ENCODE measurements at places on chromosomes 6 and 20.
A peak's percentile ranks its signal among the peaks of the same experiment; 100 is the strongest.

- no peak for DNase-seq
Observed at GRCh38 chr20:2978519-2978918, 64.9 kb upstream of the GNRH2 start.

GRCh38 chr6:89961481-89961880 is 67.2 kb downstream of the GJA10 start:
- no peak for DNase-seq

DNA sequence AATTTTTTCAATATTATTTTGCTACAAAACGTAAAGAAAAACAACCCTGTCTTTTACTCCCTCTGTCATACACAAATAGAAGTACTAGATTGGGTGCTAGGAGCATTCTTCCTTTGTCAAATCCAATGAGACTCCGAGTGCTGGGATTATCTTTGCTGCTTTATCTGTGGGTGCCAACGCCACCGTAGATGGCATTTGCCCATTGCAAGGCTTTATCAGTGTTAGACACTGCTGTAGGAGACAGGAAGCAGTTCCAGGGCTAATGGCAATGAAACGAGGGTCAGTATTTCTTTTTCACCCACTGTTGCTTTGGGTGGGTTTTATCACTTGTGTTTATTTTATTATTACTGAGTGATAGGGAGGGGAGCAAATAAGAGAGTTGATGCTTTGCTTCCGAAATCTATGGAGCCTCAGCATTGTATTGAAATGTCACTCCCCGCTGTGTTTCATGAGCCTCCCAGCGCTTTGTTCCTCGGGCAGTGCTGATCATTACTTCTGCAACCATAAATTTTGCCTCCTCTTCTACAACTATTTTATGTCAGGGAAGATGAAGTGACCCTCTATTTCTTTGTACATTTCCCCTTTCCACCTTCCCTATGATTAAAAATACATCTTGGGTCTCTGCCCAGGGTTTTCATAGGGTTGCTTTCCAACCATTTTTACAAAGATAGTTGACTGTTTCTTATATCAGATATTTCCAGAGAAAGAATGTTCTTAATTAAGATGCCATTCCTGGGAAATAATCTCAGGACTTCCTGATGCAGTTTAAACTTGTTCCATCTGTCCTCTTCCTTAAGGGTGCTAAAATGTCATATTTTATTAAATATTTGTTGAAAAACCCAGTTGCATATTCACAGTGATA is 86.7 kb upstream of the LAMP5 start:
- DNase-seq: no peak

- no peak for DNase-seq
Observed at GRCh38 chr6:111524735-111525134, 41.7 kb upstream of the REV3L start.

DNA sequence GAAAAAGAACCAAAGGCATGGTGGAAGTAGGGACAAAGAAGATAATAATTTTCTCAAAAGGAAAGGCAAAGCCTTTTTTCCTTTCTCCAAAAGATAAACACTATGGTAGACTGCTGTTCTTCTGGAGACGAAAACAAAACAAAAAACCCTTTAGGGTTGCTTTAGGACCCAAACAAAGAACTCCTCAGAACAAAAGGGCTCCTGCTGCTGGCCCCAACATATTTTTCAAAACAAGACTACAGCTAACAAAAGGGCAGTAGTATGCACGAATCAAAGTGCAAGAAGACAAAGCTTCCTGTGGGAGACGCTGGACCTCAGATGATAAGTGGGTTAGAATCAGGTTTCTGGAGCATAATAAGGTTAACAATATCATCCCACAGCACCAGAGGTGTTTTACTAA is 15.8 kb downstream of the NCOA5 start:
- DNase-seq: no peak

DNA sequence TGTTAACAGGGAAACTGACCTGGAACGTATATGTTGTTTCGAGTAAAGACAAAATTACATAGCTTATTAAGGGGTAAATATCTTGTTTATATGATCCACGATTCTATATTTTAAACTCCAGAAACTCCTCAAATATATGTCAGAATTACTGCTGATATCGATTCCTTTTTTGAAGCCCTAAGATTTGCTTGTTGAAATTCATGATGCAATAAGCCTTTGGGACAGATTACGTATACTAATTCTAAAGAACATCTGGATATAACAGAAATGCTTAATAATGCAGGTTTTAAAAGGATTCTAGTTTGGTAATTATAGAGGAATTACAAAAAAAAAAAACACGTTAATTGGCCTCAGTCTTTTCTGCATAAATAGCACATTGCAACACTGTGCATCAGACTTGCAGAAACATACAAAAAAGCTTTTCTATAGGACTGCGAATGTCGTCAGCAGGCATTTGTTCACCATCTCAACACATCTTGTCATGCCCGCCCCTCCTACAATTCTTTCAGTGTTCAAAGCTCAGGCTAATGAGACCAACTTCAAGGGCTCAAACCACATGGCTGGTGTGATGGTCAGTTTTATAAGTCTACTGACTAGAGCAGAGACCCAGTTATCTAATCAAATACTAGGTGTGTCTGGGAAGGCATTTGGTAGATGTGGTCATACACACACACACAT is 74.9 kb downstream of the AGPAT4 start:
- no peak for DNase-seq

DNA sequence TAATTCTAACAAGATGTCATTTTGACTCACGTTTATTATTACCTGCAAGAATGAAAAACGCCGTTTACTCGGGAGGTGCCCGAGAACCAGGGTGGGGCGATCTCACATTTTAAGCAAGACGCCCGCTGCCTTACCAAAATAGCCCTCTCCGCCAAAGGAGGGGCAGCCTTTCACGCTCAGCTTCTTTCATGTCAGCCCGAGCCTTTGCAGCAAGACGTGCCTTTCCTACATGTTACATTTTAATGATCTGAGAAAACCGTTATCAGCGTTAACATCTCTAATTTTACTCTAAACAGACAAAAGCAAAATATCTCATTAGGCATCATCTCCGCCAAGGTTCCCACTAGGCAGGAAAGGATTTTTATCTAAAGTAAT is 2.0 kb downstream of the BACH2 start:
- no peak for DNase-seq

- DNase-seq: no peak
Observed at GRCh38 chr6:42197555-42198362, 3.0 kb upstream of the GUCA1B start.

DNA sequence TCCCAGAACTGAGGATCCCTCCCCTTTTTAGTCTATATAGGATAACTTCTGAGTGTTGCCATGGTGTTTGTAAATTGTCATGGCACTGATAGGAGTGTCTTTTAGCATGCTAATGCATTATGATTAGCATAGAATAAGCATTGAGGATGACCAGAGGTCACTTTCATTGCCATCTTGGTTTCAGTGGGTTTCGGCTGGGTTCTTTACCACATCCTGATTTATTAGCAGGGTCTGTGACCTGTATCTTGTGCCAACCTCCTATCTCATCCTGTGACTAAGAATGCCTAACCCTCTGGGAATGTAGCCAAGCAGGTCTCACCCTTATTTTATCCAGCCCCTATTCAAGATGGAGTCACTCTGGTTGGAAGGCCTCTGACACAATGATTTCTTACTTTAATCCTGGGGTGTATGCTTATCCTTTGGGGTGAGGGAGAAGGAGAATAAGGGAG is 19.6 kb downstream of the WFDC2 start:
- no peak for DNase-seq

- peak; percentile 28 for DNase-seq
Observed at GRCh38 chr6:3228771-3229565, 1.5 kb upstream of the TUBB2B start.

GRCh38 chr6:63353286-63353630 is 33.5 kb upstream of the LGSN start:
- no peak for DNase-seq

- no peak for DNase-seq
Observed at GRCh38 chr6:38420207-38420606, 219.5 kb downstream of the BTBD9 start.

DNA sequence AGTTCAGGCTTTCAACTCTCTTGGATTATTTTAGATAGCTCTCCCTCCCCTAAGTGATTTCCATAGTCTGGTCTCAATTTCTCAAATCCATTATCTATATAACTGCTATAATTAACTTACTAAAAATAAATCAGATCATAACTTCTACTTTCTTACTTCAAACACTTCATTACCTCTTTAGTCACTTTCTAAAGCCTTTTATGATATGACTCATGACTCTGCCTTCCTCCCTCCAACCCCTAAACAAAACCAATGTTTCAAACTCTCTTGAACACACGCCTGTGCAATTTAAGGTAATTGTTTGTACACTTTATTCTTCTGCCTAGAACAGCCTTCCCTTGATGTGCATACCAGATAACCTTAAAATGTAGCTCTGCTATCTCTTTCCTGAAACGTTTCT is 100.5 kb downstream of the LMBRD1 start:
- no peak for DNase-seq

DNA sequence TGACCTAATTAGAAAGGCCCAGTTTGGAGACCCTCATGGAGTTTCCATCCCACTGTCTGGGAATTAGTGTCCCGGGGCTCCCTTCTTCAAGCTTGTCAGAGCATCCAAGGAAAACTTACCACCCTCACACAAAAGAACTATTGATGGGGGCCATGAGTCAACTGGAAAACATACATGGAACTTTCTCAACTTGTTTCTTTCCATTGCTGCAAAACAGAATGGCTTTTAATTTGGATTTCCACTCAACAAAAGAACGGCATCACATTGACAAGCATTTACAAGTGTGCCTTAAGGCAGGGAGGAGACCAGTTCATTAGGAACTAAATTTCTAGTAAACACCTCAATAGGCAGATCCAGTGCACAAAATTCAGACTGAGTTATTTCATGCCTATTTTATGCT is 289.1 kb upstream of the PREP start:
- DNase-seq: no peak

- no peak for DNase-seq
Observed at GRCh38 chr6:135073756-135074393, 19.3 kb upstream of the HBS1L start.

DNA sequence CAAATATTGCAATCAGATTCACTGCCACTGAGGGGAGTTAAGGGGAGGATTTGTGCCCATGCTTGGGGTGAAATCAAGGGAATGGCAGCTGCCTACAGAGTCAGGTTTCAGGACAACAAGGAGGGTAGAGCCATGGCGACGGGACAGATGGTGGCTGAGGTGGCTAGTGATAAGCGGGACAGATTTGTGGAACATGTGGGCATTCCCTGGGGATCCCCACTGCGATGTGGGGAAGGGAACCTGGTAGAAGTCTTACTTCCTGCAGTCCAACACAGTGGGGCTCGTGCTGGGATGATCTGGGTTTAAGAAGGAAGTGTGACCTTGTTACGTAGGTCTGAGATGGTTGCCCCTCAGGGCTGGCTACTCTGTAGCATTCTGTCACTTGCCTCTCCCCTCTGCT is 292.0 kb upstream of the JARID2 start:
- DNase-seq: no peak

DNA sequence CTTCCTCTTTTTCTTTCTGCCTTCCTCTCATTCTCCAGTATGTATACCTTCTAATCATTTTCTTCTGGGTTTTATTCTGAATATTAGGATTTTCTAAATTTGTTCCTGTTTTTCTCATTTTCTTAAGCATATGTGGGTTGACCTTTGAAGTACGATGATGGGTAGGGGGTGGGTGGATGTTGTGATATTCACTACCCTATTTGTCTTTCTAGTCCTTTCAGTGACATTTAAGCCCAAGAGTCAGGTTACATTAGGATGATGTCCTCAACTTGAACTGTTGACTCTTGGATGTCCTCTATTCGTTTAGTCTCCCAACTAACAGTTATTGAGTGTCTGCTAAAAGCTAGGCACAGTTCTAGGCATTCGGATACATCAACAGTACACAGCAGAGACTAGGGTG is 7.3 kb downstream of the ABT1 start:
- no peak for DNase-seq

DNA sequence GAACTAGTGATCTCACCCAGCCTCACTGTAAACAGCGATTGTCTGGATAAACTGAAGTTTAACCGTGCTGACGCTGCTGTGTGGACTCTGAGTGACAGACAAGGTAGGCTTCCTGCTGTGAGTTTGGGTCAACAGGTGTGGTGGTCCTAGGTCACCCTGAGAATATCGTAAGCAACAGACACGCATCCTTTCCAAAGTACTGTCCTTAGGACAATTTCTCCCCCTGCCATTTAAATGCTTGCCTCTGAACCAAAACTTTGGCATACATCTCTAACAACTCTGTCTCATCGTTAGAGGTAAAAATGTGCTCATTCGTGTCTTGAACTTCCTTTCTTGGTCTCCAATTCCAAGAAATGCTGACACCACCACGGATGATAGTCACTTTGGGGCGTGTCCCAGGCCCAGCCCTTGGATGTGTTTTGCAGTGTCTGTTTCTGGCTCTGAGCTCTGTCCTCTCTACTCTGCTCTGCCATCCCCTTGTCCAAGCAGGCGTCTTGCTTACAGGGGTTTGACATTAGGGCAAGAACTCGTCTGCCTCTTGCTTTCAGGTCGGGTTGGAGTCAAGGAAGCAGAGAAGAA is 95.5 kb downstream of the EYA2 start:
- DNase-seq: no peak

- DNase-seq: peak; percentile 23
Observed at GRCh38 chr6:110878751-110879522, 4.4 kb downstream of the AMD1 start.

- DNase-seq: no peak
Observed at GRCh38 chr6:164751395-164751794, 558.0 kb downstream of the C6orf118 start.

DNA sequence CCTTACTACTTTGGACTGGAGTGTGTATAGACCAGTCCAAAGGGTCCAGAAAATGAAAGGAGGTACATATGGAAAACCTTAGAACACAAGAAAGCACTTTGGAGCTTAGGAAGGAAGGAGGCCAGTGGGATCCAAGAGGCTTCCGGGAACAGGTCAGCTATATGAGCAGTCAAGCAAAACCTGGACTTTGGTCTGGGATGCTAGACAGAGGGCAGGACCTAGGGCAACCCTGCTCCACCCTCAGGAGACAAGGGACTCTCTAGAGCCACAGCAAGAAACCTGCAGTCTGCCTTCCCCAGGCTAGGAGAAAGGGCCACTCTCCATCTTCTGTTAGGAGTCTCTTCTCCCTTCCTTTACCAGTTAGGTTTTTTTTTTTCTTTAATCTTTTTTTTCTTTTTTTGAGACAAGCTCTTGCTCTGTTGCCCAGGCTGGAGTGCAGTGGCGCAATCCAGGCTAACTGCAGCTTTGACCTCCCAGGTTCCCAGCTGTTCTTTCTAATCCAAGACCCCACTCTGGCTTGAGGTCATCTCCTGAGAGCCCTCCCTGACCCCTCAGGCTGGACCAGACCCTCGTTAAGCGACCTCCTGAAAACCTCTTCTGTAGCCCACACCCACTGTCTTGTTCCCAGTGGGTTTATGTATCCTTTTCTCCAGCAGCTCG is 4.6 kb downstream of the KCNK5 start:
- no peak for DNase-seq

- DNase-seq: no peak
Observed at GRCh38 chr6:56572788-56573471, 69.8 kb downstream of the DST start.
